ENCODE measurements at places on chromosomes 4 and X.

DNA sequence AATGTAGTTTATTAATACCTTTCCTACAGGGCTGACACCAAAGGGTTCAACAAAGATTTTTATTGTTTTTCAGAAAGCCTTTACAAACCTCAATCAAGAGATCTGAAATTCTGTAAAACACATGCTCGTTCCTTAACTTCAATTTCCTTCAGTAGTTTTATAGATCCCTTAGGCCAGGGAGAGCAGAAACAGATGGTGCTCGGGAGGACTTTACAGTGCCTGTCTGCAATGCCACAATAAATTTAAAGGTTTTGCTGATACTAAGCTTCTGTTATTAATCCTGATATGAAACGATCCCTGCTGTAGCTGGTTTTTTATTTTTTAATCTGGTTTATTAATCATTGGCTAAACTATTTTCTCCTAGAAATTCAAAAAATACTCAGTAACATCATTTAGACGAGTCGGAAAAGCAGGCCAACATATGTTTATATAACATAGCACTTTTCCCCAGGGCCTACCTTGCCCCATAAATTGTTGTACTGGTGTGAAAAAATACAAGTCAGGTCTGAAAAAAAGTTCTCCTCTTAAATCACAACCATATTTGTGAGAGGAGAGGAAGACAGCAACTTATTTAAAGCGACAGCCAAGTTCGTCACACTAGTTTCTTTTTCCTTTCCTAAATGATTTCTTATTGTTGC lies 39.8 kb downstream of the SHISA3 start:
- no peak for DNase-seq

- no peak for DNase-seq
These were observed 296.1 kb downstream of the TRIML1 start for GRCh38 chr4:188435381-188435780.

DNA sequence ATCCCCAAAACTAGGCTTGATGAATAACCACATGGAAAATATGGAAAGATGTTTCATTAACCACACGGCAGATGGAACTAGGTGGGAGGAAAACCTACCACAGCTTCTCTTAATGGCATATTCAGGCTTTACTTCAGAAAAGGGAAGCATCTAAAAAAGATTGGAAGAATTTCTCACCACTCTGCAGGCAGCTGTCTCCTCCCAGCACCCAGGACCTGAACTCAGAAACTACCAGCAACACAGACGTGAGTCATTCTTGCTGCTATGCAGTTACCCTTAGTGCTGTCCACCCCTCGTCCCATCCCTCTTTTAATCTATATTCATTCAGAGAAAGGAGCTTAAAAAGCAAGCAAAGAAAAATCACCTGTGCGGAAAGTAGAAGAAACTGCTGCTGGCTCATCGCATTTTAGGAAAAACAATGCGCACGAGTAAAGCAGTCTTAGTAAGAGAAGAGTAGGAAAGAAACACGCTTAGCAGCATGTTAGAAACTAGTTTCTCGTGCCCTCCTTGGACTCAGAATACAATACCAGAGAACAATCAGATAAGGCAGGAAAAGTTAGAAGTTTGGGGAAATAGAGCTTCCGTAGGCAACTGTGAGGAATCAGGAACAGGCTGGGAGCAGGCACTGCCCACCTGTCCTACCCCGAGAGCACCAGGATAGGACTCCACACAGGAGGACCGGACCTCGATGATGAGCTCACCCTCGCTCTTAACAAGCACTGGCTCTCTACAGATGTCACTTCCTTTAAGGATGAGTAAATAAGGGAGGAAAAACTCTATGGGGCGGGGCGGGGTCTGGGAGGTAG lies 48.1 kb upstream of the ENPP6 start:
- no peak for DNase-seq

DNA sequence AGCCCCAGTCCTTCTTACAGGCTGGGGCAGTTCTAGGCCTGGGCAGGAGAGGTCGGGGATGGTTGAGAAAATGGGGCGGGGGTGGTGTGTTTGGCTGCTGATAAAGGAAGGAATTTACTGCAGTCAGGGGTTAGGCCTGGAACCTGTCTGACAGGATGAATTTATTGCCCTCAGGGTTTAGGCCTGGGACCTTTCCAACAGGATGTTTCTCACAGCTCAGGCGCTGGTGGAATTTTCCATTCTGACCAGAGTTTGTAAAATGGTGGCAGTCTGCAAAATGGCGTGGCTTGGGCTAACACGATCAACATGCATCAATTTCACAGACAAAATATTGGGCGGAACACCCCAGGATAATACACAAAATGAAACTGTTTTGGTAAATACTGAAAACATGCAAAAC lies 83.5 kb upstream of the SPIN4 start:
- no peak for DNase-seq

- no peak for DNase-seq
These were observed 160.5 kb downstream of the TBX22 start for GRCh38 chrX:80174925-80175574.

DNA sequence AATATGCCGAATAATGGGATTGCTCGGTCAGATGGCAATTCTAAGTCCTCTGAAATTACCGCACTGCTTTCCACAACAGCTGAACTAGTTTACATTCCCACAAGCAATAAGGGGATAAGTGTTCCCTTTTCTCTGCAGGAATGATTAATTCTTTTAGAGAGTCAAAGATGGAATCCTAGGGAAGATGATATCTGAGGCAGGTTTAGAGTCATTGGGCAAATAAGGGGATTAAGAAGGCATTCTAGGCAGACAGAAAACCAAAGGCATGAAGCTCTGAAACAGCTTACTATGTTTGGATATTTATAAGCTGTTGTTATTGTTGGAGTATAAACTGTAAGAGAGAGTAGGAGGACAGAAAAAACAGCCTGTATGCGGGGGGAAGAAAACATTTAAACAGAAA lies 85.7 kb downstream of the TET2 start:
- no peak for DNase-seq

GRCh38 chrX:115392031-115392430 lies 102.5 kb downstream of the LUZP4 start:
- no peak for DNase-seq

- peak; percentile 22 for DNase-seq
These were observed 16.2 kb downstream of the ZFYVE28 start for GRCh38 chr4:2402048-2402842.

Data from naive thymus-derived CD8-positive, alpha-beta T cell (primary cell).